ENCODE measurements at places on chromosomes 4 and X.

DNA sequence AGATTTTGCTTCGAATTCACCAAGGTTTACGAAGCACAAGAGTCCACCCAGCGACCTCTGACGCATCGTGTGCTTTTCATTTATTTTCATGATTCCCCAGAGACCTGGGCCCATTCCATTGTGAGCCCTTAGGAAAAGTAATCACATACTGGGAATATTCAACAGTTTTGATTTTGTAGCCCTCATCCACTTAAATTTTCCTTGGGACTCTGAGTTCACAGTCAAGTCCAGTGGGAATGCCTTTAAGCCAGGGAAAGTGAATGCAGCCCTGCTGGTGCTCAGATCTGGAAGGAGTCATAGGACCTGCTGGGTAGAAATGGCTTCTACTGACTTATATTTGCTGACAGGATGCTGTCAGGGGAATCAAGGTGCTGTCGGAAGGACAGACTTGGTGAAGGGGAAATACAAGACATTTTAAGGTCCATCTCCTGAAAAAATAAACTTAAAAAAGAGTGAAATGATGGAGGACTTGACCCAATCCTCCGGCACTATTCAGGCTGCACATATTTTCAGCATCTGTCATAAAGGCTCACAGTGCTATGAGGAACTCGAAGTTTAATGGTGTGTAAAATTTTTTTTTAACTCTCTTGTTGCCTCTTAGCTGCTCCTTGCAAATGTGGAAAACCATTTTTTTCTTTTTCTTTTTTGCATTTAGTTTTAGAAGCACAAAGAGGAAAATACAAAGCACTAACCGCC, 204.9 kb downstream of the MID1 start:
- H3K4me1 ChIP-seq: peaks cover 35% of the 10 kb centered on the region
- H3K27me3 ChIP-seq: no peaks in the 10 kb centered on the region
- H3K4me3 ChIP-seq: peak overlapping the region; percentile 74
- H3K27ac ChIP-seq: peak overlapping the region; percentile 81

GRCh38 chr4:144547678-144548298, 98.2 kb upstream of the HHIP start:
- H3K27me3 ChIP-seq: peaks cover 2% of the 10 kb centered on the region
- no peak for DNase-seq
- no peak overlapping the region for H3K4me3 ChIP-seq

- H3K4me1 ChIP-seq: no peaks in the 10 kb centered on the region
- DNase-seq: no peak
- H3K27me3 ChIP-seq: no peaks in the 10 kb centered on the region
- peaks cover 12% of the 10 kb centered on the region for H3K36me3 ChIP-seq
Observed at GRCh38 chrX:29561417-29561816, 653.9 kb upstream of the MAGEB2 start.

DNA sequence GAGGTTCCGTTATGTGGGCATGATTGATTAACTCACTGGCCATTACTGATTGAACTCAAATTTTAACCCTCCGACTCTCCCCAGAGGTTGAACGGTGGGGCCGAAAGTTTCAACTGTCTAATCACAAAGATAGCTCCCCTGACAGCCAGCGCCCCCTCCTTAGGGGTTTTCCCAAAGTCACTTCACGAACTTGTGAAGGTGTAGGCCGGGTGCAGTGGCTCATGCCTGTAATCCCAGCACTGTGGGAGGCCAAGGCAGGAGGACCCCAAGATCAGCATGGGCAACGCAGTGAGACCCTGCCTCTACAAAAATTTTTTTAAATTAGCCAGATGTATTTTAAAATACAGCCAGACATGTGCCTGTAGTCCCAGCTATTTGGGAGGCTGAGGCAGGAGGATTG, 39.8 kb upstream of the RBM47 start:
- H3K4me3 ChIP-seq: no peak overlapping the region

- H3K4me3 ChIP-seq: no peak overlapping the region
- no peaks in the 10 kb centered on the region for H3K4me1 ChIP-seq
Observed at GRCh38 chrX:30373951-30374350, 64.8 kb upstream of the NR0B1 start.

GRCh38 chr4:8860096-8860891, 11.3 kb downstream of the HMX1 start:
- no peaks in the 10 kb centered on the region for H3K4me1 ChIP-seq
- H3K27me3 ChIP-seq: peaks cover 61% of the 10 kb centered on the region
- H3K36me3 ChIP-seq: no peaks in the 10 kb centered on the region
- no peak overlapping the region for H3K4me3 ChIP-seq
- DNase-seq: no peak

Measured in HFFc6 (cell line).